Neural progenitor cell (in vitro differentiated cells): ENCODE measurements at places on chromosomes 12 and 14.

- no peak for DNase-seq
Observed at GRCh38 chr12:128513331-128513730, 246.4 kb downstream of the TMEM132C start.

GRCh38 chr12:71218616-71219015 lies 60.8 kb upstream of the TSPAN8 start:
- DNase-seq: no peak

GRCh38 chr12:25518512-25518911 lies 34.6 kb downstream of the LMNTD1 start:
- no peak for DNase-seq

DNA sequence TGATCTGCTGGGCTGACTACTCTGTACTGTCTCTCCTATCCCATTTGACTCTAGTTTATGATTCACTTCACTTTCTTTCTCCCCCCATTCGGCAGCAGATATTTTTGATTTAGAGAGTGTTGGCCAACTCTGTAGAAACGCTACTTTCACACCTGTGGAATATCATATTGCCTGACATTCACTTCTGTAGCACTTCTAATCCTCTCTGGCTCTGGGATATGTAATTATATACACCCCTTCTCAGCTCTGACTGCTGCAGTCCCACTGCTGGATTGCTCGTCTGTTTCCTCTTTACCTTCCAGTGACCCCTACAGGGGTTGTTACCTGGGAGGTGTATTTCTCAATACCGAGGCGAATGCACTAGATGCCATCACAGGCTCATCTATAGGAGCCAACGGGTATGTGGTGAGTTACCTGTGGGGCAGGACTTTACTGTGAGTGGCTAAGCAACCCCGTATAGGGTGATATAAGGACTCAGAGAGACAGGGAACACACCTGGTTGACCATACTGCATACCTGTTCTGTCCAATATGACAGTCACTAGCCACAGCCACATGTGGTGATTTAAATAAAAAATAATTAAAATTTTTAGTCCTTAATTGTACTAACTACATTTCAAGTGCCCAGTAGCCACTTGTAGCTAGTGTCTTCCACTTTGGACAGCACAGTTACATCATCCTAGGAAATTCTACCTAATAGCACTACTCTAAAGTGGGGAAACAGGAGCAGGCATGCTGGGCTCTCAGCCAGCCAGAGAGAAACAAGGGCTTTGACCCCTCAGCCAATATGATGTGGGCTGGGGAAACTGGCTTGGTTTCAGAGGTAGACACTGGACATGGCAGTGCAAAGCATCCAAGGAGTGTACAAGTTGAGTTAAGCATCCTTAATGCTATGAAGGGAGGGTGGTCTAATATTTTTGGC lies 95.0 kb downstream of the C12orf75 start:
- no peak for DNase-seq

DNA sequence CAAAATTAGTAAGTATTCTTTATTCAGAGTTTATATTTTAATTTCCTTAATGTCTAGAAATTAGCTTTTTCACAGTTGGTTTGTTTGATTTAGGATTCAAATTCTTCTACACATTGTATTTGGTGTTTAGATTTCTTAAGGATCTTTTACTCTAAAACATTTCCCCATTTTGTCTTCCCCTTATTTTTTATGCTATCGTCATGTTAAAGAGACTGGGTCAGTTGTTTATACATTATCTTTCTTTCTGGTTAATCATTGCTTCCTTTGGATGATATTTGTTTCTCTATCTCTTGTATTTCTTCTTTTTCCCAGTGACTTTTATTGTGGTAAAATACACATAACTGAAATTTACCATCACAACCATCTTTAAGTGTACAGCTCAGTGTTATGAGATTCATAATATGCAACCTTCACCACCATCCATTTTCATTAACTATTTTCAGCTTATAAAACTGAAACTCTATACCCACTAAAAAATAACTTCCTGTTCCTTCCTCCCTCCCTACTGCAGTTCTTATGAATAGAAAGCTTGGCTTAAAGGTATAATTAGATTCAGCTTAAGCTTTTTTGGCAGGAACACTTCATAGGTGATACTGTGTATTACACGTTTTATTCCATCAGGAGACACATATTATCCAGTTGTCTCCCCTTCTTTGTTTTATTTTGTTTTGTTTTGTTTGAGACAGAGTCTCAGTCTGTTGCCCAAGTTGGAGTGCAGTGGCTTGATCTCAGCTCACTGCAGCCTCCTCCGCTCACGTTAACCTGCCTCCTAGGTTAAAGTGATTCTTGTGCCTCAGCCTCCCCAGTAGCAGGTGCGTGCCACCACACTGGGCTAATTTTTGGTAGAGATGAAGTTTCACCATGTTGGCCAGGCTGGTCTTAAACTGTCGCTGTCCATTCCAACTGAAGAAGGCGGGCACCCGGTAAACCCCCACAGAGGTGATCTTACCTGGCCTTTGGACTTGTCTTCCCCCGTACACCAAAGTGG lies 45.0 kb downstream of the NOPCHAP1 start:
- DNase-seq: no peak

DNA sequence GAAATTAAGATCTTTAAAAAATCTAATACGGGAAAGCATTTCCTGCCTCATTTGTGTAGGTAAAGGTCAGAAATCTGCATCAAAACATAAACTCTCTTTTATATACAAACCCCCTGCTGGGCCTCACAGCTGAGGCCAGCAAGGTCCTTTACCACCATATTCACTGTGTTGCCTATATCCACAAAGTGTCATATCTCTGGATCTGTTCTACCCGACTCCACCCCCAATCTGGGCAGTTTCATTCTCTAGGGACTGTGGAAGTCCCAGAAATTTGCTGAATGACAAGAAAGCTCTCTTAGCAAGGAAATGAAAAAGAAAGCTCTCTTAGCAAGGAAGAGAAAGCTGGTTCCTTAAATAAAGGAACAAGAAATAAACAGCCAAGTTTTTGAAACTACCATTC lies 301.7 kb downstream of the KCNH5 start:
- no peak for DNase-seq

DNA sequence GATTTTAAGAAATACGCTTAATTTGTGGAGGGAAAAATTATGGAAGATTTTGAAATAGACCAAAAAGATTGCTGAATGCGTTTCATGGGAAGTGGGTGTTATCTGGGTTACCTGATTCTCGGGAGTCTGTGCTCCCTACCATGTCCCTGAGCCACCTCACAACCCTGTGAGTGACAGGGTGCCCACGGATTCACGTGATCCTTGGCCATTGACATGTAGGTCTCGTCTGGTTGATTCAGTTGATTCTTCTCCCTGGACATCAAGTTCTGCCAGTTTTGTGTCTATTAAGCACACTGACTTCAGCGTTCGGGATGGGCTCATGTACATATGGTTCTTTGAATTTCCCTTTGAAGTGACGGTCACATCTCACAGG lies 101.4 kb downstream of the ADGRD1 start:
- no peak for DNase-seq

- DNase-seq: no peak
Observed at GRCh38 chr14:90402016-90402415, 5.2 kb downstream of the CALM1 start.

GRCh38 chr12:104291867-104292524 lies 11.5 kb upstream of the EID3 start:
- peak; percentile 37 for DNase-seq

- DNase-seq: no peak
Observed at GRCh38 chr12:4784404-4785054, 64.3 kb downstream of the GALNT8 start.

GRCh38 chr14:60926002-60926401 lies 54.9 kb downstream of the TRMT5 start:
- DNase-seq: no peak

GRCh38 chr12:120887253-120888043 lies 16.7 kb downstream of the SPPL3 start:
- DNase-seq: no peak

DNA sequence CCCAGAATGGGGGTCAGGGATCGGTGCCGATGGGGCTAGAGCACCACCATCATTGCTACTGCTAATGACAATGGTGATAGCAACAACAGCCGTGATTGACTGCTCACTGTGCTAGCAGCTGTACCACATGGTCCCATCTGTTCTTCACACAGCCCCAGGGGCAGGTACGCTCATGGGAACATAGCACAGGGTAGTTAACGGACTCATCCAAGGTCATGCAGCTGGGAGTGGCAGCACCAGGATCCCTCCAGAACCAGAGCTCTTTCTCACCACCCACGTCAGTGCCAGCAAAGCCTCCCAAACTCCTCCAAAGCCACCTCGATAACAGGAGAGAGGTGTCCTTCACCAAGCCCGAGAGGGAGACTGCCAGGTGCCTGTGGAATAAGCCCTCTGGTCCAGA lies 11.2 kb upstream of the DYNC1H1 start:
- DNase-seq: no peak

DNA sequence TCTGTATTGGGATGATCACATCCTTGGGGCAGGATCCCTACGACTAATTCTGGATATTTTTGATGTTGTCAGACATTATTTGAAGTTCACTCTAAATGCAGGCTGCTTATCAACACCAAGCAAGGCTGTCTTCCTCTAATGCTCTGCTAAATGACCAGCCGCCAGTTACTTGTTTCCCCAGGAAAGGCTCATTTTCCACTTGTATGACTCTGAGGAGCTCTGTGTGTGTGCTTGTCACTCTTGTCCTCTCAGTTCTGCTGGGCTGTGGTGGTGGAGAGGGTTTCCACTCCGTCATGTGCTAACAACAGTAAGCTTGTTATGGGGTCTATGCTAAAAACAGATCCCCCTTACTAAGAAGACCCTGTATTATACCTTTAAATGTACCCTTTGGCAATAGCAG lies 42.1 kb downstream of the ATL1 start:
- DNase-seq: peak; percentile 14

- DNase-seq: peak; percentile 45
Observed at GRCh38 chr12:112900298-112901145, 6.2 kb upstream of the OAS1 start.

DNA sequence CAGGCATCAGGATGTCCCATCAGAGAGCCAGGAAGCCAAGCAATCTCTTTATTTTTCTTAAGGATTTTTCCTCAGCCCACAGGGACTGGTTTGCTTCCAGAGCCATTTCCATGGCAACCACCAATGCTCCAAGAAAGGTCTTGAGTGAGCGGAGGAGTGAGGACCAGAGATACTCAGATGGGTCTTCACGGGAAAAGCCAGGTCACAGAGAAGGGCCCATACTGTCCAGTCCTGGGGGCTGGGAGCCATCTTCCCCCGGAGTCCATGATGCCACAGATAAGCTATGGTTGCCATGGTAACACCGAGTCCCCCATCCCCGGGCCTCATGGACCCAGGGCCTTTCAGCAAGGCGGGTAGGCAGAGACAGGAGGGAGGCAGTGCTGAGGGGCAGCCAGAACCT lies 28.6 kb downstream of the CMKLR1 start:
- peak; percentile 62 for DNase-seq

GRCh38 chr12:16606201-16606849 lies 363 bp upstream of the LMO3 start:
- DNase-seq: peak; percentile 58

DNA sequence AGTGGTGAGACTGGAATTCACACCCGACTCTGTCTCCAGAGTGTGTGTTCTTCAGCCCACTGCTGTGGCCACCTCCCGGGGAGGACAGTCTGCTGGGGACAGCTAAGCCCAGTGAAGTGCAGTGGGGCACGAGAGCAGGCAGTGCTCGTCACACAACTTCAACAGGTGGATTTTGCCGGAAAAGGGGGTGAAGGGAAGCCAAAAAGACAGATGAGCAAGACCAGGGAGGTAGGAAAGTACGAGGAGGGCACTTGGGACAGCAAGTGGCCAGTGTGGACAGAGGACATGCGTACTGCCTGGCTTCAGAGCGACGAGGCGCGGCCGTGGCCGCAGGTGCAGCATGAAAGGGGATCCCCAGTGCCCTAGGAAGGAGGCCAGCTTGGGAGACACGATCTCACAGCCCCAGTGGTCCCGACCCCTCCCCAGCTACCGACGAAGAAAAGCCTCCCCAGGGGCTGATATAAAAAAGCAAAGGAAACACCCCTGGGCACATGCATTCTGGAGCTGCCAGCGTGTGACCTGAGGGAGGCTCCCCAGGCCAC lies 96.1 kb downstream of the FBXL14 start:
- no peak for DNase-seq

DNA sequence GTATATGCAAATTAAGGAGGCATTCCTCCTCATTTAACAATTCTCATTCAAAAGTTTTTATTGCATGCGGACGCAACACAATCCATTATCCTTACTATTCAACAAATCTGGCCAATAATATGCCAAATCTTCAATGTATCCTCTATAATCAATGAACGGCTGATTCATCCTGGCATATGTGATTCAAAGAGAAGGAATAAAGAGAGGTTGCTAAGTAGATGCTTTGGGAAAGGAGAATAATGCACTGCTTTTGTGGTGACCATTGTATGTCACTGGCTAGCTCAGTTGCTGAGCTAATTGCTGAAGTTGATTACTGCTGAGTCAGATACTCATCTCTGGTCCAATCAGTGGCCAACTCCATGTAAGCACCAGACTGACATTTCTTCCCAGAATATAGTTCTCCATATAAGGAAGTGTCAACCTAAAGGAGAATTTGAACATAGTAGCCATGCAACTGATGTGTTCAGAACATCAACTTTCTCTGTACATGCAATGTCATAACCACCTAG lies 148.0 kb downstream of the PDZRN4 start:
- DNase-seq: no peak

DNA sequence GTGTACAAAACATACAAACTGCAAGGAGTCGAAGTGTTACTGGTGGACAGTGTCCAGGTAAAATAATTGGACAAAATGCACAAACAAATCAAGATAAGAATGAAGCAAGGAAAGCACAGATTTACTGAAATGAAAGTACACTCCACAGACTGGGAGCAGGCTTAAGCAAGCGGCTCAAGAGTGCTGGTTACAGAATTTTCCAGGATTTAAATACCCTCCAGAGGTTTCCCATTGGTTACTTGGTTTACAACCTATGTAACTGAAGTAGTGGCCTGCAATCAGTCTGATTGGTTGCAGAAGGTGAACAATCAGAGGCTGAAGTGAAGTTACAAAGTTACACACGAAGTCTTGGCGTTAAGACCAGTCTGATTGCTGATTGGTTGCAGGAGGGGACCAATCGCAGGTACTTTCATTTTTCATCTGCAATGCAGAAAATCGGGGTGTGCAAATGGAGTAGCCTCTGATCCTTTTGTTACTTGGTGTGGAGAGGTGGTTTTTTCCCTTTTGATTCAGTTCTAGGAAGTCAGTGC lies 11.6 kb upstream of the SCN8A start:
- DNase-seq: no peak

- DNase-seq: no peak
Observed at GRCh38 chr14:79965896-79966295, 245.4 kb downstream of the DIO2 start.

- no peak for DNase-seq
Observed at GRCh38 chr12:47585507-47585906, 120.3 kb downstream of the RPAP3 start.

GRCh38 chr14:65151609-65151956 lies 49.3 kb upstream of the MAX start:
- no peak for DNase-seq
